Left renal pelvis (tissue), 4 donors: ENCODE measurements at places on chromosomes 7 and 10.

DNA sequence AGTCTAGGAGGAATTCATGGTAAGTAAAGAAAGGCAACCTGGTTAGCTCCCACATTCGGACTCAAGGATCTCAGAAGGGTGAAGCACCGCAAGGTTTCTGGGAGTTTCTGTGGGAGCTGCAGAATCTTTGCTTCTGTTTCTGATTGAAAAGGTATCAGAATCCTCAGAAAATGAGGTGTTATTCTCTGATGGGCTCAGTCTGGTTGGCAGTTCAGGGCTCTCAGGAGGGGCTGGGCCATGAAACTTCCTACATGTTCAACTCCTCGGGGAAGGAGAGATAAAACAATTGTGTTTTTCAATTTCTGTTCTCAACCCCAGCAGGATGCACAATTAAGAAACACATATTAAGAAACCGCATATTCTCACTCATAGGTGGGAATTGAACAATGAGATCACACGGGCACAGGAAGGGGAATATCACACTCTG lies 9.1 kb downstream of the OR2A7 start:
- no peak for DNase-seq

DNA sequence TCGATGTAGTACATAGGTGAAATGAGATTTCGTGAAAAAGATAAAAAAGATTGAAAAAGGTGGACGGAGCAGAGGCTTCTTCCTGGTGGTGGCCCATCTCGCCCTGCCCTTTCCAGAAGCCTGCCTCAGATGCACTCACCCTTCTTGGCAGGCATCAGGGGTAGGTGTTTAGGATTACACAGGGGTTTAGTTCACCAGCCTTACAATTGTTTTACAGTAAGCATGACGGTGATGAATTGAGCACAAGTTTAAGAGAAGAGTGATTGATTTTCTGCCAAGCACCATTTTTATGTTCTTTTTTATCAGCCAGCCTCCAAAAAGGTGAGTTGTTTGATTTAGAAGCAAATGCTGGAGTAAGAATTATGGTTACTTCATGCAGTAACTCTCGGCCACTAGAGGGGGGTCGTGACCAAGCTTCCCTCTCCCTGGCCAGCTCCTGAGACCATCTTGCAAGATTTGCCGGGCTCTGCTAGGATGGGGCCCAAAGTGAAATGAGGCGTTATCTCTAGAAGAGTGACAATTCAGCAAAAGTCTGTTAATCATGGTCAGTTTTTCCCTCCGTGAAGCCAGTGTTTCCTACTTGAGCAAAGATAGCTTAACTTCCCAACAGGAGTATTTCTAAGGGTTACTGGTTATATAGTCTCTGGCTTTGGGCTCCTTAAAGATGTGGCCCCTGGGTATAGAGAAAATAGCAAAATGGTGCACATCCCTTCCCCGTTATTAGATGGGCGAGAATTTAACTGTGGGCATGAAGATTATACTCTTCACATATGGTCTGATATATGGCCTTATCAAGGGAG lies 228.8 kb downstream of the BMPER start:
- DNase-seq, result peak; percentile 51

DNA sequence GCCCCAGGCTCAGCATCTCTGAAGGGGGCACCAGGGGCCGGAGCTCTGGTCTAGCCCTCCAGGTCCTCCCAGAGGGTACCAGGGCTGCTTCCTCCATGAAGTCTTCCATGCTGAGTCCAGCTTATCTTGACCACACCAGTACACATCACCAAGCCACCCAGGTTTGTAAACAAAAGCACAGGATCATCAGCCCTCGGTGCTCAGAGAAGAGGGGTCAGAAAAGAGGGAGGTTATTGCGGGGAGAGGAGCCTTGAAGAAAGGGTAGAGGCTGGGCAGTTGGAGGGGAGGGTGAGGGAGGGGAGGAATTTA lies 23.9 kb downstream of the AQP1 start:
- no peak for DNase-seq

- DNase-seq, result no peak
These were observed 188.2 kb upstream of the MKLN1 start for GRCh38 chr7:131139462-131139861.

DNA sequence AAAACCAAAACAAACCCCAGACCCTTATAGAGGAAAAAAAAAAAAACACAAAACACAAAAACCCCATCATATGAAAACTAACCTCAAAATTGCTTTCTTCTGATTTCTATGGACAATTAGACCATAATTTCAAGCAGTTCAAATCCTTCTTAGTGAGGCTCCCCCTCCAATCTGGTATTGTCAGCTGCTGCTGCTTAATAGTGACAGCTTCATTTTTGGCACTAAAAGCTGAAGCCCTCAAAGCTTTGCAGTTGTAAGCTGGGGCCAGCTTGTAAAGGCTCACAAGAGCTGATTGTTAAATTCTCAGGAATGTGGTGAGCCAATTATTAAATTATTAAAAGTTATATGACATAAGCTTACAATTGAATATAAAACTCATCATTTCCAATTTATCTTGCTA lies 21.9 kb downstream of the ATXN7L1 start:
- DNase-seq, result no peak

DNA sequence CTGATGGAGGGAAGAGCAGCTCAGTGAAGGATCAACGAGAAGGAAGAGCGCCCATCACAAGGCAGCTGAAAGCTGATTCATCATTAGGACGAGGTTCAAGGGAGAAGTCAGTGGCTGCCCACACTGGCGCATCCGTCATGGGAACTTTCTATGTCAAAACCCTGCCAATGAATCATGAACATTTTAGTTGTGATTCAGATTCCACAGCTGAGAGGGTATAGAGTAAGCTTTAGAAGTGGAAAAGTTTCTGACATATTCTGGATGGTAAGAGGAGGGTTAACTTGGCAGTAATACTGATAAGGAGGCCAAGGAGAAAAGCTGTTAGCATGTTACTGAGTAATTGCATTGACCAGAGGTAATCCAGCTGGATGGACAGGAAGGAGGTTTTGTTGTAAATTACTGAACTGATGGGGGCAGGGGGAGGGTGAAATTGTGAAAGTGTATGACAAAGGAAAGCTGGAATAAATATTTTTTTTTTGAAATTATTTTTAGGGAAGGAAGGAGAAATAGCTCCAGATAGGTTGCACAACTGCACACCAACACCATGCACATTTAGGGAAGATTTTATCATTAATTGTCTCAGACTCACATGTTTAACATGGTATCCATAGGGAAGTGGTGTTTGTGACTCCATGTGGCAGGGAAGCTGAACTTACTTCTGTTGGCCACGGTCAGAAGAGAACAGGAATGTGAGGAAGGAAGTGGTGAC lies 78.3 kb upstream of the NRP1 start:
- no peak for DNase-seq

- DNase-seq, result no peak
These were observed 381.4 kb downstream of the RPS24 start for GRCh38 chr10:78415111-78415510.

DNA sequence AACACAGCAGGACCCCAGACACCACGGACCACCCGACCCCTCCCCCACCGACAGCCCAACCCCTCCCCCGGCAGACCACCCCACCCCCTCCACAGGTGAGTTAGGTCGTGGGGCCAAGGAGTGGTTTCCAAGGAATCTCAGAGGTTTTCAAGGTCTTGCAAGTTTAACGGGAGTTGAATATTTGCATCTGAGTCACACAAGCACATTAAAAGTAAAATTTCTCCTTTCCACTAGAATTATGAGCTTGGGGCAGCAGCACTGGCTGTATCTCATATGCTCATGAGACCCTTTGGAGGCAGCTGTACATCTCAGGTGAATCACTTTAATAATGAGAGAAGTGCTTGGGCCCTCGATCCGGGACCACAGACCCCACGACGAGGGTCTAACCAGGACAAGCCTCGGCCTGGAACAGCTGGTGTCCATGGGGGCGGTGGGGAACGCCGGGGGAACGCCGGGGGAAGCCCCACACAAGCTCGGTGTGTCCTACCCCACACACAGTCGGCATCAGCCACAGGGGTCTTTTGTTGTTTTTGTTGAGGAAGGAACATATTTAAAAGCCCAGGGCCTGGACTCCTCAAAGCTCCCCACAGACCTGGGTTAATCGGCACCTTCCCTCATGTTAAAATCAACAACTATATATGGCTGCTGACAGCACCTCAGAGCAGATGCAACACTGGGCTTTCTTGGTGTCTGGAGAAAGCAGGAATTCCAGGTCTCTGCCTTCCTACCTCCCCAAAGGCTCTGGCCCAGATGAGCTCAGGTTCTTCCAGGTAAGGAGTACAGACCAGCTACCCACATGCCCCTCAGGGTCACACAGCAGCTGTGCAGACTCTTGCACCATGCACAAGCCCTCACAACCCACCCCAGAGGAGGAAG lies 130.3 kb downstream of the DIP2C start:
- no peak for DNase-seq

DNA sequence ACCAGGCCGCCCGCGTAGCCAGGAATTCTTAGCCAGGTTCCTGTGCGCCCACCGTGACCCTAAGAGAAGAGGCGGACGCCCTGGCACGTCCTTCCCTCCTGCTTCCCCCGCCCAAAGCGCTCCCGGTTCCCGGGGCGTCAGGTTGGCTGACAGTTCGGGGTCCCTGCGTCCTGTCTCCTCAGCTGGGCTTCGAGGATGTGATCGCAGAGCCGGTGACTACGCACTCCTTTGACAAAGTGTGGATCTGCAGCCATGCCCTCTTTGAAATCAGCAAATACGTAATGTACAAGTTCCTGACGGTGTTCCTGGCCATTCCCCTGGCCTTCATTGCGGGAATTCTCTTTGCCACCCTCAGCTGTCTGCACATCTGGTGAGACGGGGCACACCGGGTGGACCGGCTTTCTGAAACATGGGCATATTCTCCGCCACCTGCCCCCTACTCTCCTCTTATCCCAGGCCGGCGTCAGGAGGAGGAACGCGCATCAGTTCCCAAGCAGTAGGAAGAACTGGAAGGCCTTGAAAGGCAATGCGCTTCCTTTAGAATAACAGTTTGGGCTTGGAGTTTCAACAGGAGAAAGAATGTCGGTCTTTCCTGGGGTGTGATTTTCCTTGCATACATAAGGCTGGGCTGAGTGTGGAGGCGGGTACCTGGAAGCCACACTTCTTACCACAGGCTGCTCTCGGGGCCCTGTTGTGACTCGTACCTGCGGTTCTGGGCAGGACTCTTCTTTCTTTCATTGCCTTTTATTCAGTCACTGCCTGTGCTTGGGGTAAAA lies 728 bp downstream of the CAV2 start:
- DNase-seq, result no peak

- DNase-seq, result no peak
These were observed 13.0 kb downstream of the NOBOX start for GRCh38 chr7:144390481-144390880.

DNA sequence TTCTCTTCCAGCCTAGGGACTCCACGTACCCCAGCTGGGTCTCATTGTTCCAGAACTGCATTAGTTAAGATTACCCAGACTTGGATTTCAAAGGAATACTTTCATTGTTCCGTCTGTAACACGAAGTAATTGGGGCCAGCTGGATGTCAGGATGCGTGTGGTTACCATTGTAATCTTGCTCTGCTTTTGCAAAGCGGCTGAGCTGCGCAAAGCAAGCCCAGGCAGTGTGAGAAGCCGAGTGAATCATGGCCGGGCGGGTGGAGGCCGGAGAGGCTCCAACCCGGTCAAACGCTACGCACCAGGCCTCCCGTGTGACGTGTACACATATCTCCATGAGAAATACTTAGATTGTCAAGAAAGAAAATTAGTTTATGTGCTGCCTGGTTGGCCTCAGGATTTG lies 21.0 kb downstream of the LRRC17 start:
- DNase-seq, result peak; percentile 69

- DNase-seq, result no peak
These were observed 68.4 kb downstream of the CREB3L2 start for GRCh38 chr7:137933270-137934017.

DNA sequence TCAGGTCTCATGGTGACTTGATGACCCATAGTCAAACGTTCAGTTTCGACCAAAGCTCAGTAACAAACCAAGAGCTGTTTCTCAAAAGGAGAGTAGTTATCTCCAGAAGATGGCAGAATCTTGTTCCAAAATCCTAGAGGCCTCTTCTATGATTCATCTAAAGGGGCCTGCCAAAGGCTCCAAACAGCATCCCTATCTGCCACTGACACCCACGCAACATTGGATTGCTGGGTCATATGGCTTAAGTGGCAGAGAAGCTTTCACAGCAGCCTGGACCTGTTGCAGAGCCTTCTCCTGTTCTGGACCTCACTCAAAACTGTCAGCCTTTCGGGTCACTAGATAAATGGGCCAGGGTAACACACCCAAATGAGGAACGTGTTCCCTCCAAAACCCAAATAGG lies 54.0 kb upstream of the LRRC18 start:
- no peak for DNase-seq

GRCh38 chr7:130907439-130907838 lies 173.4 kb upstream of the KLF14 start:
- DNase-seq, result no peak

DNA sequence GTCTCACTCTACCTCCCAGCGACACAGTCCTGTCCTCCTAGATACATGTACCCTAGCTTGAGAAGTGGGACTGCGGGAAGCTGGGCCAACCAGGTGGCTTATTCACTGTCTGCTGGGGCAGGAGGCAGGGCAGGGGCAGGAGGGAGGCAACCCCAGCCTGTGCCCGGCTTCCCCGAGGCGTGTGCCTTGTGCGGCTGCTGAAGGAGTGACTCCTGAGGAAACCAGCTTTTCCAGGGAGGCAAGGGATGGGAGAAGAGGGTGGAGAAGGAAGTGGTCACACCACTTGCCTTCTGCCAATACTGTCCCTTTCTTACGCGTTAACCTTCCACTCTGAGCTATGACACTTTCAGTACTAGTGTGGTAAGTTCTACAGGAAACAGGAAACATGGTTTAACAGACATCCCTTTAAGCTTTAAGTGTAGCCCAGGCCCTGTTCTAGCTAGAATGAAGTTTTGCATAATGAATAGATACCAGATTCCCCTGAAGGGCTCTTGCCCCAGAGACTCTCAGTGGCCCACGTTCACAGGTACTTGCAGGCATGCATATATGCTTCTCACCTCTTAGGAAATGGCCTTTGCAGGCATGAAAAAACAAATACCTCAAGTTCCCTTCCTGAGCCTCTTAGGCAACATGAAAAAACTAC lies 40.6 kb downstream of the SYPL1 start:
- DNase-seq, result no peak
